ENCODE measurements at places on chromosomes 2 and 18.

DNA sequence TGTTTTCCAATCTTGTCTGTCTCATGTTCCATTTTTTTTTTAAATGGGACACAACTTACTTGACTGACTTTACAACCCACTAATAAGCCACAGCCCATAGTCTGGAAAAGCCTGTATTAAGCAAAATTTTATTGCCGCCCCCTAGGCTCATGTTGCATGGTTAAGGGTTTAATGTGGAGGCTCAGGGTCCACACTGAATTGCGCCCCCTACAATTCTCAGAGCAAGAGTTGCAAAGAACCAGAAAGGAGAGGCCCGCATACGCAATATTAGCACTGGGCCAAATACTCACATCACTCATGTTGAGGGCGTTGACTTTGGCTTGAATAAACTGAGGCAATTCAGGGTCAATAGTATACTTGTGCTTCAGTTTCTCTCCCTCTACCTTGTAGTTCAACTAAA lies 65.5 kb downstream of the NEB start:
- no peak overlapping the region for H3K27ac ChIP-seq
- H3K36me3 ChIP-seq: no peaks in the 10 kb centered on the region
- no peak overlapping the region for H3K4me3 ChIP-seq
- DNase-seq: no peak

DNA sequence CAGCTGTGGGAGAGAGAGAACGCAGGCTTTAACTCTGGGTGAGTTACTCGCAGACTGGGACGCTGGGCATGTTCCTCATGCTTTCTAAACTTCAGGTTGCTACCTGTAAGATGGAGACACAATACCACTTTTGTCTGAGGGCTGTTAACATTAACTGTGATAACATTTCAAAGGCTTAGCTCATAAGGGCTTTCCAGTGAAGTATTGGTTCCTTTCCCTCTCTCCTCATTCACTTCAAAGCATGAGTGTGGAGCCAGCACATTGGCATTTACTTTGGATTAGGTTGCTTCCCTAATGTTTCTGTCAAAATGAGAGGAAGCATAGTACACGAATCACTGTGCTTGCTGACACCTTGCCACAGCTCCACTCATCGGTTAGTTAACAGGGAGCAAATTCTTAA lies 30.2 kb downstream of the INSIG2 start:
- no peak overlapping the region for H3K4me3 ChIP-seq
- DNase-seq: no peak
- H3K4me1 ChIP-seq: no peaks in the 10 kb centered on the region
- no peak overlapping the region for H3K27ac ChIP-seq
- no peaks in the 10 kb centered on the region for H3K27me3 ChIP-seq
- H3K36me3 ChIP-seq: no peaks in the 10 kb centered on the region

DNA sequence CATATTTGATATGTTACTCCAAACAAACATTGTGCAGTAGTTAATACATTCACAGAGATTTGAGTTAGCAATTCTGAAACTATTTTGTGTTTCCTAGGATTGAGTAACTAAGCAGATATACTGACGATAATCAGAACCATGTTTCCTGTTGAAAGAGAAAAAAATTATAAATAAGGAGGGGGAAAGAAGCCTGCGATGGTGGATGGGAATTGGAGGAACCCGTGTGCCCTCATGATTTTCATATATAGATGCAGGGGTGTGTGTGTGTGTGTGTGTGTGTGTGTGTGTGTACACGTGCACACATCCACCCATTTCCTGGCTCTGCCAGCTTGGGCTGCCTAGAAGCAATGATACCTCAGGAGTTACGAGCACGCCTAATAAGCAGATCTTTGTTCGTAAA lies 56.9 kb downstream of the LPIN2 start:
- no peaks in the 10 kb centered on the region for H3K4me1 ChIP-seq
- H3K4me3 ChIP-seq: no peak overlapping the region
- DNase-seq: no peak
- H3K36me3 ChIP-seq: no peaks in the 10 kb centered on the region

- no peaks in the 10 kb centered on the region for H3K27me3 ChIP-seq
- H3K4me1 ChIP-seq: no peaks in the 10 kb centered on the region
- H3K4me3 ChIP-seq: no peak overlapping the region
- no peak for DNase-seq
Observed at GRCh38 chr2:152348388-152348787, 13.4 kb downstream of the FMNL2 start.

DNA sequence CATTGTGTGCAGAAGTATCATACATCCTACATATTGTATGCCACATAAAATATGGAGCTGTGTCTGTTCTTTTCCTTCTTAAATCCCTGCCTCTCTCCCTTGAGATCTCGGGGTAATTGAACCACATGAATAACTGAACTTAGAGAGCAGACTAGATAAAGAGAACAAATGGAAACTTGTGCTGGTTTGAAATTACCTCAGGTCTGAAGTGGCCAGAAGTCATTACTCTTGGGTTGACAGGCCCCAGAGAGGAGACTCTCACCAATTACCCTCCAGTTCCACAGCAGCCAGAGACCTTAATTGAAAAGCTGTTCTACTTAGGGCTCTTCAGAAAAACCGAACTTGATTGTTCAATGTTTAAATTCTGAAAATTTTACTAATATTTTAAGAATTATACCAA lies 5.0 kb upstream of the ADAM17 start:
- no peak overlapping the region for H3K27ac ChIP-seq
- no peak overlapping the region for H3K4me3 ChIP-seq
- no peaks in the 10 kb centered on the region for H3K36me3 ChIP-seq
- H3K4me1 ChIP-seq: no peaks in the 10 kb centered on the region

DNA sequence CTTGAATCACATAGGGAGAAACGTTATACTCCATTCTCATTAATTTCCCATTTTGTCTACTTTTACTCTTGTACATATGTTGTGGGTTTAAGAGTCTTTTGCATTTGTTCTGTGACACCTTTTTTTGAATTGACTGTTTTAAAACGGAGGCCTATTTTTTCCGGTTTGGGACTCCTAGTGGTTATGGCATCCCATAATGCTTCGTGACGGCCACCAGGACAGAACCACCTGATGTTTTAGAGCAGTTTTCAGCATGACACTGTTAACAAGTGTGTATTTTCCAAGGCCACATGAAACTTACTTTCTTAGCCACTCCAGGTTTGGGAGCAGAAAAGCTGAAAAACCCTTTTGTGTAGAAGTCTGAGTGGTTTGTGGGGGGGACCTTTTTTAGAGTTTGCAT lies 8.4 kb downstream of the SOX11 start:
- no peak overlapping the region for H3K4me3 ChIP-seq
- H3K36me3 ChIP-seq: no peaks in the 10 kb centered on the region
- DNase-seq: no peak
- no peaks in the 10 kb centered on the region for H3K27me3 ChIP-seq
- H3K27ac ChIP-seq: no peak overlapping the region
- H3K4me1 ChIP-seq: peaks cover 1% of the 10 kb centered on the region

DNA sequence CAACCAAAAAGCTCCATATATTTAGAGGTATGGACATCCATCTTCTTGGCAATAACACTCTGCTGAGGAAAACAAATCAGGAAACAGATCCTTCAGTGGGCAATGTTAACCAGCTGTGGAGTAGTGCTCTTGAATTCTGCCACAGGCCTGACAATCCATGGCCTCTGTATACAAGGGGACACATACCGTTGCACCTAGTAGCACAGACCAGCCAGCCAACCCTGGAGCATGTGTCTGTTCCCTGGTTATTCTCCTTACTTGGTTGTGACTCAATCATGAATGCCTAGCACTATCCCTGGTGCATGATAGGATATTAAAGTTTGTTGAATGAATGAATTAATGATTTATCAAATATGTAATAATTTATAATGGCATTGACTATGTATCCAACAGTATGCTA lies 261.4 kb upstream of the MGAT5 start:
- H3K27me3 ChIP-seq: no peaks in the 10 kb centered on the region
- no peak overlapping the region for H3K27ac ChIP-seq
- no peak for DNase-seq

DNA sequence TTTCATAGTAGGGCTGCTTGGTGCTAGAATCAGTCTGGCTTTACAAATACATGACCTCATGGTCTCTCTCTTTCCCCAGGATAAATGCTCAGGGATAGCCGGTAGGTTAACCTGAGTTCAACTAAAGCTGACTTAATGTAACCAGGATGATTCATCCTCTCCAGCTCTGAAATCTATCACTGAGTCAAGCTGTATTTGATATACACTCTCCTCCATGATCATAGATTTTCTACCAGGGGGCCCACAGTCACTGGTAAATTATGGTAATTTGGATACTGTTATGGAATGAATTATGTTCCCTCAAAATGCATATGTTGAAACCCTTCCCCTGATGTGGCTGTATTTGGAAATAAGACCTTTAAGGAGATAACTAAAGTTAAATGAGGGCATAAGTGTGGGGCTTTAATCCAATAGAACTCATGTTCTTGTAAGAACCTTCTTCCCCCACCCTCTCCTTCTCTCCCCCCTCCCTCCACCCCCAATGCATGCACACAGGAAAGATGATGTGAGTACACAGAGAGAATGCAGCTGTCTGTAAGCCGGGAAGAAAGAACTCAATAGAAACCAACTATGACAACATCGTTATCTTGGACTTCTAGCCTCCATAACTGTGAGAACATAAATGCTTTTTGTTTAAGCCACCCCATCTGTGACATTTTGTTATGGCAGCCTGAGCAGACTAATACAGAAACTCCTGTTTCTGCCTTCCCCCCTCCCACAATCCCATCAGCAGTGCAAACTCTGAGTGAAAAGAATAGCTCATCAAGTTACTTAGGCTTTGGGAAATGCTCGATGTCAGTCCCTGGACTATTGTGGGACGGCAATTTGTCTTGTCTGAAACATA lies 134.9 kb upstream of the KYNU start:
- H3K4me1 ChIP-seq: no peaks in the 10 kb centered on the region
- no peaks in the 10 kb centered on the region for H3K36me3 ChIP-seq
- DNase-seq: no peak
- H3K27me3 ChIP-seq: no peaks in the 10 kb centered on the region
- H3K4me3 ChIP-seq: no peak overlapping the region
- no peak overlapping the region for H3K27ac ChIP-seq

GRCh38 chr2:161250864-161251436 lies 57.3 kb upstream of the PSMD14 start:
- no peak overlapping the region for H3K27ac ChIP-seq
- H3K36me3 ChIP-seq: no peaks in the 10 kb centered on the region
- no peaks in the 10 kb centered on the region for H3K4me1 ChIP-seq
- H3K27me3 ChIP-seq: no peaks in the 10 kb centered on the region
- no peak for DNase-seq
- no peak overlapping the region for H3K4me3 ChIP-seq

DNA sequence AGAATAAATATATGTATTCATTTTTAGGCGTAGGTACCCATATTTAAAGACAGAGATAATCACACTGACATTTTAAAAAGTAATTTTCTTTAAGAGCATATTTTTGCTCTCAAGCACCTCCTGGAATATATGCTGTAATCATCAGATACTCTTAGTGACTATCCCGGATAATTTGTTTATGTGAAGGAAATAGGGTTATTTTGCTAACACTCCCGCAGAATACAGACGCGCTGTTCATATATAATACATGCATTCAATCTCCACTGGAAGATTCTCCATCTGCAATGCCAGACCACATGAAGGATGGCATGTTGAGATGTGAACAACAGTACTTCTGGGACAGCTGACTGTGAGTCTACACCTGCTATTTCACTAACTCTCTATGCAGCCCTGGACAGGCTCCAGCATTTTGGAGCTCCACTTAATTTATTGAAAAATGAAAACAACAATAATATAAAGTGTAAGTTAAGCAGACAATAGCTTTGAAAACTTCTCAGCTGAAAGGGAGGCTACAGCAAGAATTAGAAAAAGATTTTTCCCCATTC lies 430.6 kb downstream of the TMX3 start:
- no peaks in the 10 kb centered on the region for H3K36me3 ChIP-seq
- H3K4me1 ChIP-seq: no peaks in the 10 kb centered on the region
- DNase-seq: no peak
- no peaks in the 10 kb centered on the region for H3K27me3 ChIP-seq
- H3K27ac ChIP-seq: no peak overlapping the region

DNA sequence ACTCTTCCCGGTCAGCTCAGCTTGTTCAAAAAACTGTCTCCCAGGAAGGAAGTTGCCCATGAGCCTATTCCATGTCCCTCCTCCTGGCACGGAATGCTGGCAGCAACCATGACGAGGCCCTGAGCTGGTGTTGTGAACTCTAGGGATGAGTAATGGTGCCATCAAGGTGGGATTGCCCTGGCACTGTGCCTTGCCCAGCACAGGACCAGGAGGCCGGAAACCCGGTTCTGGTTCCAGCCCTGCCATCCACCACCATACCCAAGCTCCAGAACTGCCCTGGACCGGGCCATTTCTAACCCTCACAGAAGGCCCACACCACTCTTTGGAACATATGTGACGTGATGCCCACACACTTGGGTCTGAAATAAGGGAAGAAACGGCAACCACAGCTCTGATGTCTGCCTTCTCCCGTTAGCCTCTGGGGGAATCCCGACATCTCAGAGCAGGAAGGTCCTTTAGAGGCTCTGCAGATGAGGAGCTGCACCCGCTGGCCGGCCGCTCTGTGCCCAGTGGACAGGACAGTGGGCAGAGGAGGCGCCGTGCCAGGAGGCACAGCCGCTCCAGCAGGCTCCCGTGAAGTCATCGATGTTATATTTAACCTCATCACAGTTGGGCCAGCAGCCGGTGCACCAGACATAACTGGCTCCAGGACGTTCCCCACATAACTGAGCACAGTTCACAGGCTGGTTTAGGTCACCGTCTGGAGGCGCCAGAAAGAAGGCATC lies 462.1 kb upstream of the ID2 start:
- H3K4me1 ChIP-seq: peaks cover 3% of the 10 kb centered on the region
- no peak for DNase-seq
- H3K27me3 ChIP-seq: no peaks in the 10 kb centered on the region

GRCh38 chr2:237978058-237978712 lies 11.4 kb downstream of the UBE2F start:
- H3K27me3 ChIP-seq: no peaks in the 10 kb centered on the region
- no peak overlapping the region for H3K27ac ChIP-seq
- H3K4me1 ChIP-seq: no peaks in the 10 kb centered on the region
- no peaks in the 10 kb centered on the region for H3K36me3 ChIP-seq
- H3K4me3 ChIP-seq: no peak overlapping the region
- no peak for DNase-seq

GRCh38 chr2:75994759-75995158 lies 284.0 kb upstream of the GCFC2 start:
- H3K4me3 ChIP-seq: no peak overlapping the region
- H3K4me1 ChIP-seq: no peaks in the 10 kb centered on the region
- no peaks in the 10 kb centered on the region for H3K27me3 ChIP-seq
- no peak overlapping the region for H3K27ac ChIP-seq
- H3K36me3 ChIP-seq: no peaks in the 10 kb centered on the region
- DNase-seq: no peak

- H3K4me1 ChIP-seq: no peaks in the 10 kb centered on the region
- no peaks in the 10 kb centered on the region for H3K36me3 ChIP-seq
- no peak overlapping the region for H3K4me3 ChIP-seq
- H3K27ac ChIP-seq: no peak overlapping the region
- DNase-seq: no peak
- no peaks in the 10 kb centered on the region for H3K27me3 ChIP-seq
Observed at GRCh38 chr2:5444854-5445253, 247.3 kb upstream of the SOX11 start.

DNA sequence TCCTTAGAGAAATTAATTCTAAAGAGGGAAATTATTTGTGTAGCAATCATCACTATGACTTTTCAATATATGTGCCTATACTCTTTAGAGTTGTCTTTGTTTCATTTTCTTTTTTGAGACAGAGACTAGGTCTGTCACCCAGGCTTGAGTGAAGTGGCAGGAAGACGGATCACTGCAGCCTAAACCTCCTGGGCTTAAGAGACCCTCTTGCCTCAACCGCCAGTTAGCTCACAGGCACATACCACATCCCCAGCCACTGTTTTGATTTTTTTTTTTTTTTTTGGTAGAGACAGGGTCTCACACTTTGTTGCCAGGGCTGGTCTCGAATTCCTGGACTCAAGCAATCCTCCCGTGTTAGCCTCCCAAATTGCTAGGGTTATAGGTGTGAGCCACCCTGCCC lies 12.4 kb downstream of the YWHAQ start:
- DNase-seq: no peak
- no peaks in the 10 kb centered on the region for H3K27me3 ChIP-seq
- no peak overlapping the region for H3K27ac ChIP-seq
- no peaks in the 10 kb centered on the region for H3K36me3 ChIP-seq
